ENCODE measurements at places on chromosomes 6 and 20.

- DNase-seq = no peak
These were observed 178.9 kb upstream of the ARID1B start for GRCh38 chr6:156598071-156598854.

- no peak for DNase-seq
These were observed 16.8 kb downstream of the SCML4 start for GRCh38 chr6:107807196-107807811.

GRCh38 chr6:24584382-24584720, 61.6 kb downstream of the KIAA0319 start:
- DNase-seq = no peak

- DNase-seq = no peak
These were observed 544.6 kb upstream of the BTBD3 start for GRCh38 chr20:11372876-11373790.

- no peak for DNase-seq
These were observed 92.2 kb downstream of the SOBP start for GRCh38 chr6:107582086-107582485.

GRCh38 chr20:13571662-13572061, 67.1 kb downstream of the TASP1 start:
- DNase-seq = no peak

GRCh38 chr20:38806855-38807655, 1.6 kb downstream of the PPP1R16B start:
- DNase-seq = no peak

DNA sequence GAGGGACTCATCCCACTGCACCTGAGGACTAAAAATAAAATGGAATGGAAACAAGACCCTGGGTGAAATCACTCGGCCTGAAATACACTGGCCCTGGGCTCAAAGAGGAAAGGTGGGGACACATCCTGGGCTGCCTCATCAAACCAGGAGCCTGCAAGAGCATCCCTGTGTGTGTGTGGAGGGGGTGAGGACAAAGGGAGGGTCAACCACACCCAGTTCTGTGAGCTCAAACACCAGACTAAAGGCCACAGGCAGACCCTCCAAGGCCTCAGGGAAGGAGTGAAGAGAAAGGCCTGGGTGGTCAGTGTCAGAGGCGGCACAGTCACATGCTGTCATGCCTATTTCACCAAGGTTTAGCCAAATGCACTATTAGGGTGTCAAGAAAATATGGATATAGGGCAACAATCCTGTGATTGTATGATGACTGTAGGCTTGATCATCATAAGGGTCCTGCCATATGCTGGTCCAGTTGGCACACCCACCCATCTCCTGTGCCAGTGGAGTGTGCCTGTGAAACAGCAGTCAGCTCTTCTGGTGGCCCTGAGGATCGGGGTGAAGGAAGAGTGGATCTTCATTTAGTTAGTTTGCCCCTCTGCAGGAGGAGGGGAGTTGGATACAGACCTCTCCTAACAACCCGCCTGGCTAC, 28.9 kb downstream of the SRSF3 start:
- DNase-seq = no peak

DNA sequence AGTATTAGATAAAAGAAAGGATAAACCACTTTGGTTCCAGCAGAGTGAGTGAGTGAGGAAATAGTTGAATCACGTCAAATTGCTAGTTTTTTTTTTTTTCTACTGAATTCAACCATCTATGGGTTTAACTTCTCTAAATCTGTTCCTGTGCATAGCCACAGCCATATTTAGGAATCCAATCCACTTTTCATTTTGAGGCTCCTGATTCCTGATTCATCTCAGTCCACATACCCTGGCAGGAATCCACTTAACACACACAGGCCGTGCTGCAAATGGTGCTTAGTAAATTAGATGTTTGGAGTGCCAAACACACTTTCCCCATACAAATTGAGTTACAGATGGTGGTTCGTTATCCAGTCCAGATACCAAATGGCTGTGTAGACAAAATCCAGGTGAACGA, 220.3 kb downstream of the ALDH8A1 start:
- DNase-seq = no peak

- no peak for DNase-seq
These were observed 571 bp downstream of the ITCH start for GRCh38 chr20:34363465-34364222.

GRCh38 chr6:140636271-140636907, 1261.9 kb upstream of the CITED2 start:
- no peak for DNase-seq

GRCh38 chr6:129490521-129491255, 219.3 kb downstream of the ARHGAP18 start:
- DNase-seq = peak; percentile 89

DNA sequence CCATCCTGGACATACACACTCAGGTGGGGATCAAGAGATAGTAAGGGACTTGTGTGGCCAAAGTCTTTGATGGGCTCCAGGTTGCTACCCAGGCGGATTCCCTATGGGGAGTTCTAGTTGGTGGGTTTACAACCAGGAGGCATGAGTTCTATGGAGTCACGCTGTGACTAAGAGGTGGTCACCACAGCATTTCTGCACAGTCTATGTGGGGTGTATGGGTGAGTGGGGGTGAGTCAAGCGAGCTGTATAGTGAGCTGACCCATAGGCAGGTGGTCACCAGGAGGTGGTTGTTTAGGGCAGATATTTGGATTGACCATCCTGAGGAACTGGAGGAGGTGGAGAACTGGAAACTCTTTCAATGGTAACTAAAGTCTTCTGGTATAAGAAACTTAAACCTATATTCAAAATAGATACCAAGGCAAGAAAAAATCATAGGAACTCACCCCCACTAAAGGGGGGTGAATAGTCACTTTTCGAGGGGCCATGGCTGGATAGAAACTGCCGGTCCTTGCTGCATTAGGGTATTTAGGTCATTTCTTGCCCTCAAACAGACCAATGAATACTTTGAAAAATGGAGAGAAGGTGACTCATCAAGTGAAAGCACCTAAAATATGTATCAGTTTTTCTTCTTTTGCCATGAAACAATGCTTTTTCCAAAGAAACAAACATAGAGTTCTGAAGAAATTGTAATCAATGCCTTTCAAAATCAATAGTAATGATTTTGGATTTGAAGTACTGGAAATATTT, 84.3 kb upstream of the NRN1 start:
- no peak for DNase-seq

GRCh38 chr20:63382551-63383300, 21.6 kb upstream of the CHRNA4 start:
- no peak for DNase-seq

GRCh38 chr6:70557998-70558397, 8.7 kb upstream of the SDHAF4 start:
- DNase-seq = no peak

DNA sequence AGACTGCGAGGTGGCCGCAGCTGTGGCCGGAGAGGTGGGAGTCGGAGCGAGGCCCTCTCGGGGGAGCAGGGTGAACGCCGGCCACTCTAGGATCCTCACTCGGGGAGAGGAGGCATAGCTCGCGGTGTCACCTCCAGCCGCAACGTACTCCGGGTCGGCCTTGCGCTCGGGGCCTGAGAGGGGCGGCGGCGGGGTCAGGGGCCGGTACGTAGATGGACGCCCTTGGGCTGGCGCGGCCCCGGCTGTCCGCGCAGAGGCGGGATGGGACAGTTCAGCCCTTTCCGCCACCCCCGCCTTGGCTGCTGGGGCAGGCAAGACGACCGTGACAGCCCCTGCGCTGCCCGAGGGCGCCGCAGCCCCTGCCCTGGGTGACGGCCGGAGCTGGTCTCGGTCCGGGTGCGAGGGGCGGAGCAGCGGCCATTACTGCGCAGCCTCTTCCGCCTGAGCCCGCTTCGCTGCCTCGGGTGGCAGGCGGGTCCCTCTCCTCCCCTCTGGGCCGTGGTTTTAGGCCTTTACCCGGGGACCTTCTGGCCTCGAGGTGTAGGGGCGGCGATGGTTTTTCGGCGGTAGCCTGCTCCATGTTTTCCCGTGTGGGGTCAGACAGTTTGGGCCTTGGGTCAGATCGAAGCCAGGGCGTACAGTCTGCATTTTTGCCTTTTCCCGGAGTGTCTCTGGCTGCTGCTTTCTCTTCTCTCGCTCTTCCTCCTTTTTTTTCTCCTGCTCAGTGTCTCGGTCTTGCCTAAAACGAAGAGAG, 405 bp downstream of the RNF146 start:
- peak; percentile 38 for DNase-seq

- no peak for DNase-seq
These were observed 2.4 kb downstream of the FLRT3 start for GRCh38 chr20:14335052-14335451.

- no peak for DNase-seq
These were observed 33.3 kb downstream of the ZC3H12D start for GRCh38 chr6:149451376-149452036.

DNA sequence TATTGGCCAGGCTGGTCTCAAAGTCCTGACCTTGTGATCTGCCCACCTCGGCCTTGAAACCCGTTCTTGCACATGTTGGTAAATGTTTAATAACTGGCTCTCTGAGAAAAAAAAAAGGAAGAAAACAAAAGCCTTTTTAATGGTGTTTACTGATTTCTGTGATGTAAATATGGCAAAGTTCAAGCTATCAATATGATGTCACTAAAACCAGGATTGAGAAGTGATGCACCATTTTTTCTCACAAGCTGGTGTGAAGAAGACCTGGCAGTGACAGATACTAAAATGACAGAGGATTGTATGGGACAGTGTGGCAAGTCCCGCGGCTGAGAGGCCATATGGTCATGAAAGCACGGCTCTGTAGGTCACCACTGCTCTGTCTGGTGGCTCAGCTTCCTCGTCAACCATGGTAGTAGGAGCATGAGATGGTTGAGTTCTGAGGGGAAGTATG, 196.3 kb upstream of the SUPT3H start:
- DNase-seq = no peak

GRCh38 chr6:84756877-84757276, 7.5 kb downstream of the TBX18 start:
- DNase-seq = no peak

DNA sequence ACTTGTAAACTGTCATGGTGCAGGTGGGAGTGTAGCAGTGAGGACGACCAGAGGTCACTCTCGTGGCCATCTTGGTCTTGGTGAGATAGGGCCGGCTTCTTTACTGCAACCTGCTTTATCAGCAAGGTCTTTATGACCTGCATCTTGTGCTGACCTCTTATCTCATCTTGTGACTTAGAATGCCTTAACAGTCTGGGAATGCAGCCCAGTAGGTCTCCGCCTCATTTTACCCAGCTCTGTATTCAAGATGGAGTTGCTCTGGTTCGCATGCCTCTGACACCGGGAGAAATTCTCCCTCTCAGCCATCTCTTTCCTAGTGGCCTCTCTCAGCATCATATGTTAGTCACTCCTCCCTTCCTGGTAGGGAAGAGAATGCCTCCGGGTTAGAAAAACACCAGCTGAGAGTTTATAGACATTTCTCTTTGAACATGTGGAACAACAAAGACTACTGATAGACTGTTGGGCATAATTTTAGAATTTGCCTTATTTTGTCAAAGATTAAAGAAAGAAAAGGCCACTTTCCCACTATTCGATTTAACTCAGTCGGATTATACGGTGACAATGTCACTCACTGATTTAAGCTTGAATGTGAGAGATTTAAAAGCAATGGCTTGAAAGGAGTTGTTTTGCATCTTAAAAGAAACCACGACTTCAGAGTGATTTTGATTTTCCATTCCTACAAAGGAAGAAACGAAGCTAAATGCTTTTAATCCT, 67.9 kb upstream of the SNX9 start:
- no peak for DNase-seq

DNA sequence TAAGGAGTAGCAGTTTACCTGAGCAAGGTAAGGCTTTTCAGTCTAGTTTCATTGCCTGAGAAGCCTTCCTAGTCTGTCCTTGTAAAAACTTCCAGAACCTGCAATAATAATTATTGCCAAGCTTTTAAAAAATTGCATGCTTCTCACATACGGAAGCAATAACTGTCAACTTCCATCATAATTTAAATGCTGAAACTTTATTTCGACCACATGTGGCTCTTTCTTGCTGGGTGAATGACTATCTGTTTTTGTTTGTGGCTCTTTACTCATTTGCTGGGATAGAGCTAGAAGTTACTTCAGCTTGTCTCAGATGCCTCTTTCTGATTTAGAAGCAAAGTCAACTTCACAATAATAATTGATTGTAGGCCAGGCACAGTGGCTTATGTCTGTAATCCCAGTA, 95.9 kb upstream of the COL21A1 start:
- peak; percentile 70 for DNase-seq

GRCh38 chr6:9610620-9611415, 804.1 kb downstream of the TFAP2A start:
- no peak for DNase-seq

GRCh38 chr20:9374480-9374879, 139.9 kb upstream of the LAMP5 start:
- DNase-seq = no peak

GRCh38 chr6:131048933-131049515, 14.0 kb downstream of the EPB41L2 start:
- no peak for DNase-seq

- no peak for DNase-seq
These were observed 5.3 kb upstream of the LINC00237 start for GRCh38 chr20:21111416-21111815.

DNA sequence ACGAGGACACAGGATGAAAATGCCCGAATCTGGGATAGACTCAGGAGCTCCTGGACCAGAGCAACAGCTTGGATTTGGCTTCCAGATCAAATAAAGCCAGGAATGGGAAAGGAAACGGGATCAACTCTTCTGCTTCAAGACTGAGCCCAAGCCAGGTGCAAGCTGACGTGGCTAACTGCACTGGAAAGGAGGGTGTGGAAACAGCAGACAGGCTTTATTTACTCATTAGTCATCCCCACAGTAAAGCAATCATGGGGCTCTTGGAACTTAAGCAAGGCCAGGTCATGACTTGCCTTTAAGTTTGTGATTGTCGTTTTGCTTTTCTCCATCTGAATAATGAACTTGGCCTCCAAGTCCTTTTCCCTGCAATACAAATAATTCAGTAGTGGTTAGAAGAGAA, 45.2 kb downstream of the KIF16B start:
- peak; percentile 52 for DNase-seq

DNA sequence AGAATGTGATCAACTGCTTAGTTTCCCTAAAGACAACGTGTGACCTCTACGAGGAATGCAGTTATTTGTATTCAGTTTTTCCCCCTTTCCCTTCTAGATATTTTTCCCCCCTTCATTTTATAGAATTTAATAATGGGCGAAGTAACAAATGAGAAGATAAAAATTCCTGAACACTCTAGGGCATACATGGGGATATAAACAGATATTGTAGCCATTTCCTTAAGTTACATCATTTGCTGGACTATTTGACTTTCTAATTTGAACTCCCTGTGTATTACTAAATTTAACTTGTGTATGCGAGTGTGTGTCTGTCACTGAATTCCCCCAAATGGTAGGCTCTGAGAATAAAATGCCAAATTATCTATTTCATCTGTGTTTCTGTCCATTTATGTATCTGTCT, 99.0 kb upstream of the ZFP64 start:
- no peak for DNase-seq

GRCh38 chr20:54023406-54023805, 47.0 kb downstream of the BCAS1 start:
- no peak for DNase-seq

- no peak for DNase-seq
These were observed 35.1 kb downstream of the SNAP25 start for GRCh38 chr20:10253780-10254179.

GRCh38 chr6:75642311-75642710, 40.6 kb downstream of the SENP6 start:
- no peak for DNase-seq

GRCh38 chr6:81769824-81770223, 17.3 kb upstream of the TENT5A start:
- no peak for DNase-seq

Data from GM04504 (cell line).